ENCODE measurements at places on chromosomes 6 and 20.

DNA sequence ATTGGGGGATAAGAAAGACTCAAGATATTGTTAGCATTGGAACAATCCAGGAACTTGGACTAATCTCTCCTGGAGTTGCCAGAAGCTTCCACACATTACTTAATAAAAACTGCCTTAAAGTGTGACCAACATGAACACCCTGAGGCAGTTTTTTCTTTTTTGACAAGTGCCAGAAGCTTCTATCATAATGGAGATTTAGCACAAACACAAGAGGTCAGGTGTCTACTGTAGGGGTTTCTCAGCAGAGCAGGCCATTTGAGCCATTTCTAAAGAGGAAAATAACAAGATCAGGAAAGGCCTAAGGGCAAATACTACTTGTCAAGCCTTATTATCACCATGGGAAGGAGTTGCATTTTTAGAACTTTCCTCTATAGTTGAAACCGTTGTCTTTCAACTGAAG, 361.5 kb downstream of the EPM2A start:
- no peak for DNase-seq

DNA sequence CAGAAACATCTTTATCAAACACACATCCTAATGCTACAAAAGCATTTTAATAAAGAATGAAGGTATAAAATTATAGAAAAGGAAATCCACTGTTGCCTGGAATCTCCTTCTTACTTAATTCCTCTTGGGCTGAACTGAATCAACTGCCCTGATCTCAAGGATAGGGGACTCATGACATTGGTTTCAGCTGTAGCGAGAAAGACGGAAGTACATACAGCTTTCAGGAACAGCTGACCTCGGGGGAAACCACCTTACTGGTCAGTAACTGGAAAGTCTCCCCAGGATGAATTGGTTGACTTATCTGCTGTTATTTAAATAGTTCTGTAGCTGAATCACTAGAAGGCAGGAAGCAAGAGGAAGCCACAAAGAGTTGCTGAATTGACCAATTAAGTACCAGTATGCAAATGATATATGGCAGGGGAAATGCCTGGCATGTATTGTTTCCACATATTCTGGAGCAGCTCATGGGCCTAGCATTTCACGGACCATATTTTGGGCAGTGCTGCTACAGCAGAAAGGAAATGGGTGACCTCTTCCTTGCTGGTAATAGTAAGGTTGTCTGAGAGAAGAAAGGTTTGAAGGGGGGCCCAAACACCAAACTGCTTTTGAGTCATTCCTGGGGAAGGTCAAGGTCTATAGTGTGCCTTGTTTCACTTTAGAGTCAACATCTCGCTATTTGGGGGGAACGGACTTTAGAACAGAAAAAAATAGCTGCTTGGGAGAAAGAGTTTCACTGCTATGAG, 43.7 kb upstream of the MAP7 start:
- no peak for DNase-seq

- DNase-seq, result no peak
Measured at GRCh38 chr20:5784735-5785134, 34.5 kb downstream of the SHLD1 start.

DNA sequence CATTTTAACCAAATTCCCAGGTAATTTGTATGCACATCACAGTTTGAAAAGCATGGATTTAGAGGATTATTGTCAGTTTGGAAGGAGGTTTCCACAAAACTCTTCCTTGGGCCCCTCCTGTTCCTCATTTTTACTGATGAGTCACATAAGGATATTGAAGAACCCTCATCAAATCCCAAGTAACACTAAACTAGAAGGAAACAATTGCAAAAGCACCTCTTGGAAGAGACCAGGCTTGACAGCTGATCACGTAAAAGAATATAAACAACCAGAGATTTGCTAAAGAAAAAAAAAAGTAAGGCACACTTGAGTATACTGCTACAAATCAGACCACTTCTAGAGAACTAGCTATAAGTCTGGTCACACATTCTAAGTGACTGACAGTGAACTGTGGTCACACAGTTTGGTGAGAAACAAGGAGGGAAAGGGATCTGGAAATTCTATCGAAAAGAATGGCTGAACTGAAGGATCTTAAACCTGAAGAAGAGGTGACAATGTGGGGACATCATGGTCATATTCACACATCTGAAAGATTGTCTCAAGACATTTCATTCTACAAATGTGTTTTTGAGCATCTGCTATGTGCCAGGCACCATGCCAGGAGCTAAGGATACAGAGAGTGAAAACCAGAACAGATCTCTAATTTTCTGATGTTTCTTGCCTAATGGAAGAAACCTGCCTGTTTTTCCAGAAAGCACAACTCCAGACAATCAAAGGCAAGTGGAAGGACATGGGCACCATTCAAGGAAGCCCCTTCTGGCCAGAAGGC, 24.1 kb downstream of the ZHX3 start:
- DNase-seq, result no peak

- DNase-seq, result no peak
Measured at GRCh38 chr6:109397020-109397419, 14.8 kb upstream of the CD164 start.

GRCh38 chr6:151733680-151734320, 73.7 kb upstream of the ESR1 start:
- no peak for DNase-seq

DNA sequence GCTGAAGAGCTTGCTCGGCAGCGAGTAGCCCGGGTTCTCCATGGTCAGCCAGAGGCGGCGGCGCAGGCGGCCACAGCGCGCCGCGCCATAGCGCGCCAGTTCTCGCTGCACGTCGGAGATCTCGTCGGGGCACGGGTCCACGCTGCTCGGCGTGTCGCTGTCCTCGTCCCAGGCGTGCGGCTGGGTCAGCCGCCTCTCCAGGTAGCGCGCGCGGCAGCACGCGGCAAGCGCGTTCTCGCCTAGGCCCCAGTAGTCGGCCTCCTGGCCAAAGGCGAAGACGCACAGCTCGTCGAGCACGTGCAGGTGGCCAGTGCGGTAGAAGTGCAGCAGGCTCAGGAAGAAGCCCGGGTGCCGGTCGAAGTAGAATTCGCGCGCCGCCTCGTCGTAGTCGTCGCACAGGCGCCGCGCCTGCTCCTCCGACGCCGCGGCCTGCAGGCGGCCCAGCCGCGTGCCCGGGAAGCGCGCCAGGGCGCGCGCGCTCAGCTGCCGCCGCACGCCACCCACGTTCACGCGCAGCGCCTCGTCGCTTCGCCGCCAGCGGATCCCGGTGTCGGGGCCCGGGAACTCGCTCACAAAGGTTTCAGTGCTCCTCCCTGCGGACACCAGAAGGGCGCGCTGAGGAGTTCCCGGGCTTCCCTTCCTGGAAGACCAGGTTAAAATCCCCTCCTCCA, 2.7 kb downstream of the KCNS1 start:
- no peak for DNase-seq

DNA sequence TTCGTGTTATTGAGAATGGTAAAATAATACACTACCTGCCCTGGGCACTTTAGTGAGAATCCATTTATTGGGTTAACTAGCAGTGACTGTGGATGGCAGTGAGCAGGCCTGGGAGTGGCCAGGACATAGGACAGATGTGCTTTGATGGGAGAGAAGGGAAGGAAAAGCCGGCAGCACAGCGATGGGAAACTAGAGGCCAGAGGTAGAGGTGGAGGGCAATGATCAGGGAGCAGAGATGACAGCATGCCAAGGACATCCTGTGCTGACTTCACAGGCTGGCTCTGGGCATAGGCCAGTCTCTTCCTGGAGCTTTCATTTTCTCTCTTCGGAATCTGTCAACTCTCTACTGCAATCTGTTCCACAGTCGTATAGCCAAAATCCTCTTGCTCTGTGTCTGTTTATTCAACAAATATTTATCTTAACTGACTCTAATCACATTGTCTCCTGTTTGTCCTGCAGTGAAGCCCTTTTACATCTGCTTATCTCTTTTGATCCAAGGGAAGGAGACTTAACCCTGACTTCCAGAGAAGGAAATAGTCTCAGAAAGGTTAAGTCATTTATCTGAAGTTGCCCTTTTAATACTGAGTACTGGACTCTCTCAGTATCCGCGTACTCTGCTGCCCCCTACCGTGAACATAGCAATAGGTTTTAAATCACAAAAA, 18.4 kb upstream of the MMP24 start:
- peak; percentile 86 for DNase-seq

DNA sequence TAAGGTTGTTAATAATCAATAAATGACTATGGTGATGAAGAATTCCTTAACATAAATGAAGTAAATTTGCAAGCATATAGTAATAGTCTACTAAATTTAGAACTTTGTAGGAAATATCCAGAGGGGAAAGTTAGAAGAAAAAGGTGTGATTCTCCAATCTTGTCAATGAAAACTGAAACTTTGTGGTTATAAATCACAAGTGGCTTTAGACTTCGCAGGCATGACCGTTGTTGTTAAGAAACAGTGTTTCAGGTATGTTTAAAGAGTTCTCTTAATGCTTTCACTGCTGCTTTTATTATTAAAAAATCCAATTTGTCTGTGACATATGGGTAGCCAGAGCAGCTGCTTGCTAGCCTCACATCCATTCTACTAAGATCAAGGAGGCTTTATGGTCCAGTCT, 475.6 kb upstream of the ADGRB3 start:
- DNase-seq, result no peak

DNA sequence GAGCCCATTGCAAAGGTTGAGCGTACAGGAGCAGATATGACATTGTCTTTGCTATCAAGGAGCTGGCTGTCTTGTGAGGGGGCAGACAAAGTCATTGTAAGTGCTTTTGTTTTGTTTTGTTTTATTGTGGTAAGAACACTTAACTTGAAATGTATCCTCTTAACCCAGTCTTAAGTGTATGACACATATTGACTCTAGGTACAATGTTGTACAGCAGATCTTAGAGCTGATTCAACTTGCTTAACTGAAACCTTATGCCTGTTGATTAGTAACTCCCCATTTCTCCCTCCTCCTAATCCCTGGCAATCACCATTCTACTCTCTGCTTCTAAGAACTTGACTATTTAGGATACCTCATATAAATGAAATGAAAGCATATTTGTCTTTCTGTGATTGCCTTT, 429.0 kb downstream of the BMP2 start:
- no peak for DNase-seq

DNA sequence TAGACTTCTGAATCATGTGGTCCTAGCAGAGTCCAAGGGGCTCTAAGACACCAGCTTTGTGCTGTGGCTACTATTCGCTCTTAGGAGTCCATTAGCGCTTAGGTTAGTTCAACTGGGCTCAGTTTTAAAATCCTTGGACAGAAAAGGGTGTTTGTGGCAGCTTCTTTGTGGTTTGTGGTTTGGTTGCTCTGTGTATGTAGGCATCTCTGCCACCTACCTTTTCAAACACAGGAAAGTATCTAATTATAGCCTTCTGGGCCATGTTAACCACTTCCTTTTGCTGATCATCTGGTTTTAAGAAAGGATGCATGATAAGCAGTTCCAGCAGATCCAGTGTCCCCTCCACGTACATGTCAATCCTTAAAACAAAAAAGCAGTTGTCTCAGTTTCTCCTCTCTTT, 10.8 kb downstream of the GSTA4 start:
- DNase-seq, result no peak

GRCh38 chr6:26392932-26393636, 9.0 kb upstream of the BTN3A1 start:
- DNase-seq, result no peak

DNA sequence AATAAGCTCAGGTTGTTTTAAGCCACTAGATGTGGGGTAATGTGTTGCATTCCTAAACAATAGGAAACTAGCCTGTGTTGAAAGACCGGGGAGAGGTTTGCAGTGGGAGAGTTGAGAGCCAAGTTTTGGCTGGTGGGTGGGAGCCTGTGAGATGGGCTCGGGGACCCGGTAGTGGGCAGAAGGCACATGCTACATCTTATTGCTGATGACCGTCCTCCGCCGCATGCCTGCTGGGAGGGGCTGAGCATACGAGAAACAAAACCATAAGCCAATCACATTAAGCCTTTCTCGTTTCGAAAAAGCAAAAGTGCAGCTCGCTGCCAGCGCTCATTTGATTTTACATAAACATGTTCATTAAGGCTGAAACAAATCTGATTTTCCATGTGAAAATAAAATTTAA, 57.4 kb upstream of the MPC1 start:
- no peak for DNase-seq

- no peak for DNase-seq
Measured at GRCh38 chr20:52447225-52447551, 255.6 kb upstream of the ZFP64 start.

DNA sequence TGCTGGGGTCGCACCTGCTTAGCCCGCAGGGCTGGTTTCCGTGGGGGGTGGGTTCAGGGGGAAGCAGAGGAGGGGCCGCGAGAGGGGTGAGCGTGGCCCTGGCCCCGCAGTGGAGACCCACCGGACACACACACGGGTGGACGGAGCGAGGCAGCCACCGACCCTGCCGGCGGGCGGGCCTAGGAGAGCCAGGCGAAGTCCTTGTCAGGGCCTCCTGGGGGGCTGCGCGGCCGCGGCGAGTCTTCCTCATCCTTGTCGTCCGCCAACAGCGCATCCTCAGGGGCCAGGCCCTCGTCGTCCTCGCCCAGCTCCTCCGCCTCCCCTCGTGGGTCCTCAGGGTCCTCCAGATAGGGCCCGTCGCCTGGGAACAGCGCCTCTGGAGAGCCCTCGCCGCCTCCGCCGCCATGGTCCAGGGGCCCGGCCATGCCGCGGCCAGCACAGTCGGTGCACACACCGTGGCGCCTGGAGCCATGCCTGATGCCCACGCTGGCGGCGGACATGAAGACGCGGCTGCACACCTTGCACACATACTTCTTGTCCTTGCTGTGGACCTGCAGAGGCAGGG, 7.3 kb downstream of the SLC2A4RG start:
- DNase-seq, result no peak

- DNase-seq, result no peak
Measured at GRCh38 chr6:140070846-140071473, 696.5 kb upstream of the CITED2 start.

- no peak for DNase-seq
Measured at GRCh38 chr6:106383573-106383972, 23.1 kb downstream of the CRYBG1 start.

GRCh38 chr6:32436995-32437836, 2.5 kb upstream of the HLA-DRA start:
- no peak for DNase-seq

- DNase-seq, result no peak
Measured at GRCh38 chr6:50457351-50457750, 256.0 kb upstream of the TFAP2D start.

- DNase-seq, result no peak
Measured at GRCh38 chr6:47780510-47781356, 1.1 kb upstream of the OPN5 start.

- no peak for DNase-seq
Measured at GRCh38 chr6:152161501-152161900, 354.0 kb downstream of the ESR1 start.

GRCh38 chr20:49310705-49311104, 32.8 kb upstream of the ZNFX1 start:
- DNase-seq, result no peak

DNA sequence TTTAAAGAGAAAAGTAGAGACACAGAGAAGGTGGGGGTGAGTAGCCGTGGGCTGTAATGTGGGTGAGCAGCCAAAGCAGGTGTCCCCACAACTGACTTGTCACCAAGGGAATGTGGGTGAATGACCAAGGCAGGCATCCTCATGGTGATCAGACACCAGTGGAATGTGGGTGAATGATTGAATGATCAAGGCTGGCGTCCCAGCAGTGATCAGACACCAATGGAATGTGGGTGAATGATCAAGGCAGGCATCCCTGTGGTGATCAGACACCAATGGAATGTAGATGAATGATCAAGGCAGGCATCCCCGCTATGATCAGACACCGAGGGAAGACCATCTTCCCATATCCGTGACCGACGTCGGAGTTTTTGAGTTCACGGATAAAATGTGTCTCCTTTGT, 49.8 kb upstream of the OR14J1 start:
- no peak for DNase-seq

- DNase-seq, result no peak
Measured at GRCh38 chr6:124131259-124131658, 327.6 kb downstream of the NKAIN2 start.

GRCh38 chr20:37267667-37268313, 6.2 kb upstream of the GHRH start:
- DNase-seq, result no peak

GRCh38 chr6:149149653-149150052, 167.9 kb upstream of the TAB2 start:
- DNase-seq, result no peak

All from suprapubic skin (tissue), 4 donors.